M059J (cell line): ENCODE measurements at places on chromosomes 11 and 22. TPM values are rescaled to one million over a fixed set of nuclear protein-coding genes. Genes with fewer than 3 reads are reported as not detected.

- DNase-seq, result no peak
Observed at GRCh38 chr11:78822931-78823423, 248.3 kb upstream of the NARS2 start.

GRCh38 chr11:86440843-86441242, 66.2 kb downstream of the CCDC81 start:
- DNase-seq, result no peak

DNA sequence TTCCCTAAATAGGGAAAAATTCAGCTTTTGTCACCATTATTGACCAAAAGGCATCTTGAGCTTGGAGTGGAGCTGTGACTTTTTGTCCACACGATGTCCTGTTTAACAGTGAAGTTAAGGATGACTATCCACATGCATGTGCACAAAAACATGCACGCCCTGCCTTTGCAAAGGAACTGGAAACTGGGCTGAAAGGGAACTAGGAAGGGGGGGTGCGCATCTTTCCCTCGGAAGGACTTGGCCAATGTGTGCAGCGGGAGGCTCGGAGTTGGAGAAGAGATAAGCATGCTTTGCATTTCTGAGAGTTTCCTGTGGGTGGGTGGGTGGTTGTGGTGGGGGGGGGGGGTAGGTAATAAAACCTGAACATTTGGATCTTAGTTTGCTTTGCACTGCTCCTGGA, 411 bp upstream of the KIRREL3 start:
- peak; percentile 52 for DNase-seq

DNA sequence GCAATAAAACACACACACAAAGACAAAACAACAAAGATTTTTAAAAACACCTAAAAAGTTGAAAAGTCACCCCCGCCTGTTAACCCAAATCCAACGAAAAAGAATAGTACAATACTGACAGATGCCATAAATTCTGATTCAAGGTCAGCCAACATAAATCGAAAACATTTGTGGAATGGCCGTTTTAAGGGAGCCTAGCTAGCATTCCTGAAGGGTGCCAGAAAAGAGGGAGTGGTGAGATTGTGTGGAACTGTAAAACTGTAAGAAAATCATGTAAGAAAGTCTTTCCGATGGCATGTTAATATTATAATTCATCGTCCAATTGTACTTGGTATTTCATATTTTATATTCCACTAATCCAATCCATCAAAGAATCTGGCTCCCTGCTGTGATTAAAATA, 75.1 kb downstream of the RAB38 start:
- no peak for DNase-seq

GRCh38 chr11:95650276-95650675, 139.3 kb downstream of the FAM76B start:
- DNase-seq, result no peak

DNA sequence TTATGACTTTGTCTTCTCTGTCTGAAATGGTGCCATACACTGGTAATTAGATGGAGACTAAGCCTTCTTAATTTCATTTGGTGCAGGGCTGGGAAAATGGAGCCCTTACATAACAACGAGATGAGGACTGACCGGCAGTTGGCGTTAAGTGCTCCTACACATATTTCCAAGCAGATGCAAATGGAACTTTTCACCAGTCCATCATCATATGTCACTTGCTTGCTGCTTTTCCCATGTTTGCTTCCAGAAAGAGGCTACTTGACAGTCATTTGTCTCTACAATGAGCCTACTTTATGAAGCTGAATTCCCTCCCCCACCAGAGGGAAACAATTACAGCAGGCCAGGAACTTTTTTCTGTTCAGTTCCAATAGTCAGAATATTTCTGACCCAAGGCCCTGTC, 32.6 kb downstream of the SVIP start:
- no peak for DNase-seq

DNA sequence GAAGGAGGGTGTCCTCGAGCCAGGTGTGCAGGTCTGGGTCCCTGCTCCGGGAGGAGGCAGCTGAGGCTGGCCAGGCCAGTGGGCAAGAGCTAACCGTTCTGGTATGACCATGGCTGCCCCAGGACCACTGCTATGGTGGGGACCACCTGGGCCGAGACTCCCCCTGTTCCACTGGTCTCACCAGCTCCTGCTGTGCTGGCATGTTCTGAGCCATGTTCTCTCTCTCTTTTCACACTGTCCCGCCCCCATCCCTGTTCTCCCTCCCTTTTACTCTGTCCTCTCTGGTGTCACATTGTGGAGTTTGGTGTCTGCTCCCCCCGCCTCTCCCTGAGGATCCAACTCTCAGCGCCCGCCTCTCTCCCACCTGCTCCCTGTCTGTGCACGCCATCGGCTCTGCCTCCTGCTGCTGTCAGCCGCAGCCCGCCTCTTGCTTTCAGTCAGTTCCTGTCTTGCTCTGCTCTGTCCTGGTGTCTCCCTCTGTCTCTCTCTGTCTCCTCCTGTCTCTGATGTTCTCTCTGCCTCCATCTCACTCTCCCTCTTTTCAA, 66.4 kb downstream of the LRRC32 start:
- DNase-seq, result no peak

DNA sequence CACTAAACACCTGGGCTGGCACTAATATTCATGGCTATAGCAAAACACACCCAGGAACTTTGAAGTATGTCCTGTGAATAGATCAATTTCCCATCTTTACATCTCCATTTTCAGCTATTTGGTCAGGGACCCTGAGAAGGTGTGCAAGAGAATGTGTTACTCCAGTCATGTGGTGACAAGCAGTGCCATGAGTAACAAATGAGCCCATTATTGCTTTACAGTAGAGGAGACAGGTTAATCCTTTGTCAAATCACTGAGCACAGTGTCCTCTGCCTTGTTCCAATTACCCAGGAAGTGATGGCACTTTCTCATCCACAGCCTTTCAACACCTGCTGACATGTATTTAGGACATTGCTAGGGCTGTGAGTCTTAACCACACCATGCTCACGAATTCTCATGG, 664.8 kb upstream of the API5 start:
- no peak for DNase-seq

DNA sequence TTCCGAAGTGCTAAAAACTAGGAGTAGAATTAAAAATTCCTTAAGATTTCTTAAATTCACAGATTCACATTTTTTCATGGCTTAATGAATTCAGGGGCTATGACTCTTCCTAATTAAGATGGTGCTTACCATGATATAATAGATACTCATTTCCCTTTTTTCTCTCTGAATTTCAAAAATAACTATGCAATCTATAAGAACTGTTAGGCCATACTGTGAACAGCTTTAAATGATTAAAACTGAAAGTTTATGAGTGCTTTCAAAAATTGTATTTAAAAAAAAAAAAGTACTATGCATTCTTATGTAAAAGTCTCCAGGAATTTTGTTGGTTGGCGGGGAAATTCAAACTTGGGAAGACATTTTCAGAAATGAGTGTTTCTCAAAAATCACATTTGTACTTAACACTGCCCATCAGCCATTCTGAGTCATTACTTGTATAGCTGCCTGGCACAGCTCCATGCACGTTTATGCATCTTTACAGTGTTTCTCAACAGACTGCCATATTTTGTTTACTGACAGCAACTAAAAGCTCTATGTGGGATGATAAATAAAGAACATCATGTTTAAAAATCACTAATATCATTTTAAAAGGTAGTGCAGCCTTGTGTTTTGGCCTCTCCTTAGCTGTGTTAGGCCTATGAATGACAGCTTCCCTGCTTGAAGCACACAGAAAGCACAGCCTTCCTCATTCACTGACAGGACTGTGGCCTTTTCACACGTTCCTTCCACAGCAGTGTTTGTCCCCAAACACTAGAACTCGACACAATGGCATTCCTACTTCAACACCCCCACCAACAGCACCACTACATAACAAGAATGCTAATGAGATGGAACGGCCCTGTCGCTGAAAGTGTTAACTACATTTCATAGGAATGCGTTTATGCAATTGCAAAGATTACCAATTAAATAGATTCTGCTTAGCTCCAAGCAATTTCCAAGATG, 131.4 kb downstream of the DCDC1 start:
- DNase-seq, result peak; percentile 10

- DNase-seq, result no peak
Observed at GRCh38 chr11:46733234-46733633, 14.2 kb downstream of the F2 start.

LRRC4C gene
- 0.15 and 0.17 TPM in 2 replicates for total RNA-seq

LZTR1 gene
- total RNA-seq, result 13.0 and 14.0 TPM in 2 replicates

OR2AG2 gene
- not detected in 2 replicates for total RNA-seq

EPS8L2 gene
- total RNA-seq, result 4.9 and 10.6 TPM in 2 replicates
